Stimulated activated CD4-positive, alpha-beta T cell treated with anti-CD3 and anti-CD28 coated beads, Interleukin-1b, Interleukin-23, amount 100 ng/mL, for 24 hours (primary cell): ENCODE measurements at places on chromosomes 1 and 21.

DNA sequence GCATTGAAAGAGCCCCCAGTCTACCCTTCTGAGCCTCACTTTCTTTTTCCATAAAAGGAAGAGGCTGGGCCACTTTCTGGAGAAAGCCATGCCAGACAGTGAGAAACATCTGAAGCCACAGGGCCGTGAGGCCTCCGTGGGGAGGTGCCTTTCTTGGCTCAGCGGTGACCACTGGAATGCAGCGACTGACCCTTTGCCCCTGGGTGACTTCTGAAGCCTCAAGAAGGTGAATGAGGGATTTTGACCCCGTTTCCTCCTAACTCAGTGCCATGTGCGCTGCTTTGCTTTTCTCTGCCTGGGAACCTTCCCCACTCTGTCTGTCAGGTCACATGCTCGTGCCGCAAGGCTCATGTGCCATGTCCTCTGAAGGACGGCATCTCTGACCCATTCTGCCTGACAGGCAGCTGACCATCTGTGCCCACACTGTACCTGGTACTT is 44.7 kb upstream of the A3GALT2 start:
- no peak for DNase-seq

- no peak for DNase-seq
These were observed 104.5 kb downstream of the AK5 start for GRCh38 chr1:77386276-77386675.

GRCh38 chr1:225597926-225598575 is 54.9 kb downstream of the ENAH start:
- no peak for DNase-seq

DNA sequence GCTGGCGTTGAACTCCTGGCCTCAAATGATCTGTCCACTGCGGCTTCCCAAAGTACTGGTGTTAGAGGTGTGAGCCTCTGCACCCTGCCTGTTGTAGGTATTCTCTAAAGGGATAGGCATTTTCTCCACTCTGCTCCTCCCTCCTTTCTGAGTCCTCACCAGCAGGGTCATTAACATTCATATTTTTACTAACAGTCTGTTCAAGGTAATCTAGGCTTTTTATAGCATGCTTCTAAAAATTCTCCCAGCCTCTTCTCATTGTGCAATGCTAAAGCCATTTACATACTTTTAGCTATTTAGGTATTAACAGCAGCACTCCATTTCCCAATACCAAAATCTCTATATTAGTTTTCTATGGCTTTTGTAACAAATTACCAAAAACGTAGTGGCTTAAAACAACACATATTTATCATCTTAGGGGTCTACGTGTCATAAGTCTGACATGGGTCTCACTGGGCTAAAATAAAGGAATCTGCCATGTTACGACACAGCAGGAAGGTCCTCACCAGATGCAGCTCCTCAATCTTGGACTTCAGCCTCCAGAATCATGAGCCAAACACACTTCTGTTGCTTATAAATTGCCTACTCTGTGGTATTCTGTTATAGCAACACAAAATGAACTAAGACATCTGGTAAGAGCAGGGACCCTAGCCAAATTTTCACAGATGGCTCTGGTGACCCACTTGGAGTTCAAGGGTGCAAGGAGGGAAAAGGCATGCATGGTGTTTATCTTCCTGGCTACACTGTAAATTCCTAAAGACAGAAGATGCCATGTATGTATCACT is 2.9 kb upstream of the SLC2A7 start:
- no peak for DNase-seq

DNA sequence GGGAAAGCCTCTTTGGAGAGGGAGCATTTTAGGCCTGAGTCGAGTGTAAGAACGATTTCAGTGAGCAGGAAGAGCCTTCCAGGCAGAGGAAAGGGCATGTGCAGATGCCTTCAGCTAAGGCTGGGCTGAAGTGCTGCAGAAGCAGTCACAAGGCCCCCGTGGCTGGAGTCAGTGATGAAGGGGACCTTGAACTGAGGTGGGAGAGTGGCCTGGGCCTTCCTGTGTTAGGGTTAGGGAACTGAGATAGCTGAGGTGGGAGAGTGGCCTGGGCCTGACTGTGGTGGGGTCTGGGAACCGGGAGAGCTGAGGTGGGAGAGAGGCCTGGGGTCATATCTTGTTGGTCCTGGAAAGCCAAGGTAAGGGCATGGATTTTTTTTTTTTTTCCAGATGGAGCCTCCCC is 50.9 kb upstream of the ETV3 start:
- DNase-seq: no peak

DNA sequence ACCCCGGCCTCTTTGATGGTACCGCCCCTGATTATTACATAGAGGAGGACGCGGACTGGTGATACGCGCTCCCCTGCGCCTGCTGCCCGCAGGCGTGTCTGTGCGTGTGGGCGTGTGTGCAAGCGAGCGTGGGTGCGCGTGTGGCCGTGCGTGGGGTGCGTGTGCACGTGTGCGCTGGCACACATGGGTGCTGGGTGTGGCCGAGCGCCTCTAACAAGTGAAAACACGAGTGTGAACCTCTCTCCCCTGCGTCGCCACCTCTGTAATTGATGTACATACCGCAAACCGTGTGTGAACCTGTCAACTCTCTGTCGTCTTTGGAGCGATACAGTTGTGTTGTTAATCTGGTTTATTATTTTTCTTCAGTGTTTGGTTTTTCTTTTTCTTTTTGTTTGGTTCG is 87.8 kb upstream of the TMEM51 start:
- DNase-seq: no peak

- no peak for DNase-seq
These were observed 69.2 kb upstream of the WLS start for GRCh38 chr1:68301471-68302001.

GRCh38 chr1:9687874-9688582 is 36.5 kb downstream of the PIK3CD start:
- DNase-seq: no peak

DNA sequence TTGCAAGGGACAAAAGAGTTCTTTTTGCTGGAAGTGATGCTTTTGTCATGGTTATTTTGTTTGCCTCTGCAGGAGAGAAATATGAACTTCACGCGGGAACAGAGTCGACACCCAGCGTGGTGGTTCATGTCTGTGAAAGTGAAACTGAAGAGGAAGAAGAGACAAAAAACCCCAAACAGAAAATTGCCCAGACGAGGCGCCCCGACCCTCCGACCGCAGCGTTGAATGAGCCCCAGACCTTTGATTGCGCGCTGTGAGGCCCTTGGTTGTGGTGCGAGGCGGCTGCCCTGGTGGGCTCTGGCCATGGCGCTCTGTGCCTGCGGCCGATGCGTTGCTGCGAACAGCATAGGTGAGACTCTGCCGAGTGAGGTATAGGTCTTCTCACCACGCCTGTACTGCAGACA is 20.9 kb upstream of the NCMAP start:
- DNase-seq: peak; percentile 47

DNA sequence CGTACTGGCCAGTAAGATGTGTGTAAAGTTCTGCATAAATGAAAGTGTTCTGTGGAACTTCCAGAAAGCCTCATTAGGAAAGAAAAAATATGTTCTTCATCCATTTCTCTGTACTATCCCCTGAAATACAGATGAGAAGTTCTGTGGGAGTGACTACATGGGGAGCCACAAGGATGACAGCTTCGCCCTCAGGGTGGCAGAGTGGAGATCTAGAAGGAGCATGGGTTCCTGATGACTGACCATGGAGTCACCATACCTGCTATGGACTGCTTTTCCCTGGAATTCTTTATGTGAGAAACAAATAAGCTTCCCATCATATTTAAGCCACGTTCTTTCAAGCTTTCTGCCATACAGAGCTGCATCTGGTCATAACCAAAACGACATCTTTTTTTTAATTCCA is 113.9 kb upstream of the RGS1 start:
- DNase-seq: no peak

DNA sequence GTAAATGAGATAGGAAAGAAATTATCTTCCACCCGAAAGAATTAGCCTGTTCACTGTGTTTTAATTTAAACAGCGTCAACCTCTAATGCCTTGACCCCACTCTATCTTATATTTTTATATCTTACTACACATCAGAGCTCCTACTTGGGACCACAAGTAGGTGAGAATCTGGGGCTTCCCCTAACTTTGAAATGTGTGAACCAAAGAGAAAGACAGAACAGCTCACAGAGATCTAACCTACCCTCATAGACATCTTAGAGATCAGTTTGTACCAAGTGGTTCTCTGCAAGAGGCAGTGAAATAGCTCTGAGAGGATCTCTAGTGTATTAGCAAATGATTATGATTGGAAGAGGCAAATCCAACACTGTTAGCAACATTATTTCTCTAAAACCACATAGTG is 31.0 kb upstream of the IFI16 start:
- no peak for DNase-seq

DNA sequence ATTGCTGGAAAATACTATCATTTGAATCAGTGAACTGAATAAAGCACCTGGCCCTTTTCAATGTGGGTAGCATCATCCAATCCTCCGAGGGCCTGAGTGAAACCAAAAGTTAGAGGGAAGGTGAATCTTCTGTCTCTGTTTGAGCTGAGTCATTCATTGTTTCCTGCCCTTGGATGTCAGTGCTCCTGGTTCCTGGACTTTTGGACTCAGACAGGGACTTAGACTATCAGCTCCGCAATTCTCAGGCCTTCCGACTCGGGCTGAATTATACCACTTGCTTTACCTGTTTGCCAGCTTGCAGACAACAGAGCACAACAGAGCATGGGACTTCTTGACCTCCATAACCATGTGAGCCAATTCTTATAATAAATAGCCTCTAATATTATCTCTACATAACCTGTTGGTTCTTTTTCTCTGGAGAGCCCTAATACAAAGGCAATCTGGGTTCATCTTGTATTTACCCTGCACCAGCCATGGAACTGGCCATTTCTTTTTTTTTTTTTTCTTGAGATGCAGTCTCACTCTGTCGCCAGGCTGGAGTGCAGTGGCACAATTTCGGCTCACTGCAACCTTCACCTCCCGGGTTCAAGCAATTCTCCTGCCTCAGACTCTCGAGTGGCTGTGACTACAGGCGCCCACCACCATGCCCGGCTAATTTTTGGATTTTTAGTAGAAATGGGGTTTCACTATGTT is 19.2 kb upstream of the VASH2 start:
- no peak for DNase-seq

GRCh38 chr1:147334292-147334691 is 91.8 kb downstream of the CHD1L start:
- no peak for DNase-seq

GRCh38 chr21:26659757-26660156 is 86.7 kb upstream of the CYYR1 start:
- no peak for DNase-seq

DNA sequence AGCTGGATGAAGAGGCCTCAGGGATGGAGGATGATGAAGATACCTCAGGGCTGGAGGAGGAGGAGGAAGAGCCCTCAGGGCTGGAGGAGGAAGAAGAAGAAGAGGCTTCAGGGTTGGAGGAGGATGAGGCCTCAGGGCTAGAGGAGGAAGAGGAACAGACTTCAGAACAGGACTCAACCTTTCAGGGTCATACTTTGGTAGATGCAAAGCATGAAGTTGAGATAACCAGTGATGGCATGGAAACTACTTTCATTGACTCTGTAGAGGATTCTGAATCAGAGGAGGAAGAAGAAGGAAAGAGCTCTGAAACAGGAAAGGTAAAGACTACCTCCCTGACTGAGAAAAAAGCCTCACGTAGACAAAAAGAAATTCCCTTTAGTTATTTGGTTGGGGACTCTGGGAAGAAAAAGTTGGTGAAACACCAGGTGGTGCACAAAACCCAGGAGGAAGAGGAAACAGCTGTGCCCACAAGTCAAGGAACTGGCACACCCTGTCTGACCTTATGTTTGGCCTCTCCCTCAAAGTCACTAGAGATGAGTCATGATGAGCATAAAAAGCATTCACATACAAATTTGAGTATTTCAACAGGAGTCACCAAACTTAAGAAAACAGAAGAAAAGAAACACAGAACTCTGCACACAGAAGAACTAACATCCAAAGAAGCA is 15.4 kb downstream of the L1TD1 start:
- no peak for DNase-seq

GRCh38 chr1:204107892-204108291 is 35.0 kb downstream of the SOX13 start:
- no peak for DNase-seq

GRCh38 chr1:68969441-68969840 is 472.6 kb upstream of the DEPDC1 start:
- no peak for DNase-seq

DNA sequence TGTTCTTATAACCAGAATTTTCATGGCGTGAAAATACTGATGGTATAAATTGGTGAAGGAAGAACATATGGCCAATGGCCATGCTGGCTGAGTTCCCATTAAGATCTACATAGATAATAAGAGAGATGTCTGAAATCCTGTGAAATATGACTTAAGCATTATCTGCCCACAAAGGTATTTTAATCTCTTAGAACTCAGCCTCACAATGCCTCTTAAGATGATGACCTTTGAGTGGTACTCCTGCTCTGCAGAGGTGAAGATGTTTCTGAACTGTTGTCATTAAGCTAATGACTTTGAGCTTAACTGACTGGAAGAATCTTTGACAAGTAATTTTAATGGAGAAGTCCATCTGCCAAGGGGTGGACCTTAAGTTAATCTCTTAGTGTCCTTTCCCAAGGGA is 148.7 kb downstream of the ZNF326 start:
- DNase-seq: no peak

DNA sequence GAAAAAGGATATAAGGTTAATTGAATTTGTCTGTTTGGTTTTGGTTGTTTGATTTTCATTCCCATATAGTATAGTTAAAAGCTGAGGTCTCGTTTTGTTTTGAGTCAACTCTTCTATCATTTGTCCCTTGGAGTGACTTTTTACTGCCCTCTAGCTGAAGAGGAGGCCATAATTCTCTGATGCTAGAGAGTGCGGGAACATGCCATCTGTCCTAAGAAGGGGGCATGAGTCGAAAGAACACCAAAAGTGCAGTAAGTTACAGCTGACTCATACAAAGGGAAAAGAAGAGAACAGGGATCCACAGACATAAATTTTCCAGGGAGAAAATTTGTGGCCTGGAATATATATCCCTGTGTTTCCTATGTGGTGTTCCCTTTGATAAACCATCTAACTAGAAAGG is 4.1 kb downstream of the KRTAP21-3 start:
- DNase-seq: no peak

- no peak for DNase-seq
These were observed 623 bp downstream of the CAPN2 start for GRCh38 chr1:223712850-223713474.

GRCh38 chr1:3896396-3897000 is 3.6 kb downstream of the C1orf174 start:
- no peak for DNase-seq

DNA sequence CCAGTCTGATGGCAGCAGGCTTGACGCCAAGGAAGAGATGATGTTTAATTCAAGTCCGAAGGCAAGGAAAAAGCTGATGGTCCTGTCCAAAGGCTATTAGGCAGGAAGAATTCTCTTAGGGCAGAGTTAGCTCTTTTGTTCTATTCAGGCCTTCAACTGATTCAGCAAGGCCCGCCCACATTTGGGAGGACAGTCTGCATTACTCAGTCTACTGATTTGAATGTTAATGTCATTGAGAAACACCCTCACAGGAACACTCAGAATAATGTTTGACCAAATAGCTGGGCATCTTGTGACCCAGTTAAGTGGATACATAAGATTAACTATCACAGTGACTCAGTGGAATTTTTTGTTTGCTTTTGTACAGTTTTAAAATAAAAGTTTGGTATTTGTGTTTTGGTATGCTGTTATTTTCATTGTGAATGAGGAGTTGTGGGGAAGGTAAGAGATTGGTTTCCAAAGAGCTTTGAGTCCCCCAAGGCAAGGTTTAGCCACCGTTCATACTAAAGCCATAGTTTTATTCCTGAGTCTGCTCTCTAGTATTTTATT is 1.7 kb upstream of the ZNF691 start:
- no peak for DNase-seq
